ENCODE measurements at places on chromosomes 5 and 9.

- DNase-seq: no peak
Measured at GRCh38 chr5:142876817-142877216, 106.6 kb downstream of the ARHGAP26 start.

GRCh38 chr9:24624481-24624880, 78.8 kb upstream of the IZUMO3 start:
- DNase-seq: no peak

DNA sequence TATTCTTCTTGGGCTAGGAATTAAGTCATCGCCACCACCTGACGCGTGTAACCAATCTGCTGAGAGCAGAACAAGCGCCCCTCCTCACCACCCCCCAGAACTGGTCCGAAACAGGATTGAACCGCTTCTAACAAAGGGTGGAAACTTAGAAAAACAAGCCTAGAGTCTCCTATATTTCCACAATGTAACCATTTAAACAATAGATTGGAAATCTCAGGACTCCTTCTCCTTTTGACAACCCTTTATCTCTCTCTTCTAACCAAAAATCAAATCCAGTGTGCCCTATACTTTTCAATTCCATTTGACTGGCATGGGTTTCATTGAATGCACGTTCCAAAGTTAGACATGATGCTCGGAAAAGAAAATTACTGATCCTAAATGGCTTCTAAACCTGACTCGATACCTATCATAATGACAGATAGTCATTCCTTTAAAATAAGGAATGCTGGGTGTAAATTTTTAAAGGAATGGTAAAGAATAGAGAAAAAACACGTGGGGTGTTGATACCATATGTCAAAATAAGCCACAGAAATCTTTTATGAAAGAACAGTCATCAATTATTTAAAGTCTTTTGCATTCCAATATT, 1.2 kb downstream of the ARRDC3 start:
- peak; percentile 79 for DNase-seq

- DNase-seq: no peak
Measured at GRCh38 chr9:26331223-26331622, 561.4 kb downstream of the CAAP1 start.

DNA sequence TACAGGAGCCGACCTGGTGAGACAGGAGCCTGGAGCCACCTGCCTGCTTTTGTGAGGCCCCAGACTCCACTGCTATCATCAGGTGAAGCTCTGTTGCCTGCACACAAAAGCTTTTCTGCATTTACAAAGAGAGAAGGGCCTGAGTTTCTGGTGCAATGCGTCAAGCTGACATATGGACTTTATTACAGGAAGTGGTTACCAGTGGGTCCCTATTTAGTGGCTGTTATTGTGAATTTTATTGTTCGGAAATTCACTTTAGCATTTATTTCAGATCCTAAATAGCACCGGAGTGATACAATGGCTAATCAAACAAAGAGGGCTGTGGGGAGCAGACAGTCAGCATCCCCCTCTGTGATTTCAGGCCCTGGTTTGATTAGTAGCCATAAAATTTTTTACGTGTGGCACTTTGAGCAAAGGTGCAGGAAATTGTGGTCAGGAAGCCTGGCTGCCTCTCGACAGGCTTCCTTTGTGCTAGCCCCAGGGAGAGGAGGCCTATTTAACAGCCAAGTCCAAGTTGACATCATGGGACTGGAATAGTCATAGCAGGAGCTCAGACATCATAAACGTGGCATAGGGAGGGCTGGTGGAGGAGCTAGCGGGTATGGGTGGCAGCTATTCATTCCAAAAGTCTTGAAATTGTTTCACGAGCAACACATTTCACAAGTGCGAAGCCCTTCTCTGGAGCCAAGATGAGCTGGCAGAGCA, 8.4 kb downstream of the TGFBI start:
- peak; percentile 44 for DNase-seq

GRCh38 chr9:118325757-118326156, 621.6 kb downstream of the TLR4 start:
- no peak for DNase-seq

DNA sequence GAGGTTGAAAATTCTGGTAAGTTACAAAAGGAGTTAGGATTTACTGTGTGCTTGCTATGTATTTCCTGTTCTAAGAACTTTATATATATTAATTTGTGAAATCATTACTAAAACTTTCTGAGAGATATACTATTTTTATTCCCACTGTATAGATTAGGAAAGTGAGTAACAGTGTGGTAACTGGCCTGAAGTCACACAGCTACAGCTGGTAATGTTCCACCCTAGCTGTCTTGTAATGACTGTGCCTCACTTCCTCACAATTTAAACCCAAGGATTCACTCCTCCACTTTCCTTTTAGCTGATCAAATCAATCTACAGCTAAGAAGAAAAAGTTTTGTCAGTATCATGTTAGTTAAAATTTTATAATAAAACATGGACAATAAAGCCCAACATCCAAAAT, 278.8 kb downstream of the GAS1 start:
- no peak for DNase-seq

GRCh38 chr5:11334404-11334803, 569.8 kb downstream of the CTNND2 start:
- DNase-seq: no peak

DNA sequence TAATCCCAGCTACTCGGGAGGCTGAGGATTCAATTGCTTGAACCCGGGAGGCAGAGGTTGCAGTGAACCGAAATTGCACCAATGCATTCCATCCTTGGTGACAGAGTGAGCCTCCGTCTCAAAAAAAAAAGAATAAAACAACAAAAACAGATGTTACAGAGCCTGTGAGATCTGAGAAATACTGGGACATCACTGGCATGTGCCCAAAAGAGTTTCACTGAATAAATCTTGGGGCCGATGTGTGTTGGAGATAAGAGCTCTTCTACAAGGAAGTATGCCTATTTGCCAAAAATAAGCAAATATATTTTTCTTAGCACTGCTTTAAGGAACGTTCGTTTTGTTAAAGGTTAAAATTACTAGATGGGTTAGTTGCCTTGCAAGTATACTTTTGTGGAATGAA, 55.1 kb downstream of the KIAA1958 start:
- no peak for DNase-seq

- no peak for DNase-seq
Measured at GRCh38 chr5:81825237-81825636, 74.3 kb upstream of the SSBP2 start.

- DNase-seq: no peak
Measured at GRCh38 chr5:165161204-165161603, 1655.8 kb downstream of the MAT2B start.

GRCh38 chr5:97111616-97112015, 30.8 kb downstream of the LIX1 start:
- DNase-seq: no peak

DNA sequence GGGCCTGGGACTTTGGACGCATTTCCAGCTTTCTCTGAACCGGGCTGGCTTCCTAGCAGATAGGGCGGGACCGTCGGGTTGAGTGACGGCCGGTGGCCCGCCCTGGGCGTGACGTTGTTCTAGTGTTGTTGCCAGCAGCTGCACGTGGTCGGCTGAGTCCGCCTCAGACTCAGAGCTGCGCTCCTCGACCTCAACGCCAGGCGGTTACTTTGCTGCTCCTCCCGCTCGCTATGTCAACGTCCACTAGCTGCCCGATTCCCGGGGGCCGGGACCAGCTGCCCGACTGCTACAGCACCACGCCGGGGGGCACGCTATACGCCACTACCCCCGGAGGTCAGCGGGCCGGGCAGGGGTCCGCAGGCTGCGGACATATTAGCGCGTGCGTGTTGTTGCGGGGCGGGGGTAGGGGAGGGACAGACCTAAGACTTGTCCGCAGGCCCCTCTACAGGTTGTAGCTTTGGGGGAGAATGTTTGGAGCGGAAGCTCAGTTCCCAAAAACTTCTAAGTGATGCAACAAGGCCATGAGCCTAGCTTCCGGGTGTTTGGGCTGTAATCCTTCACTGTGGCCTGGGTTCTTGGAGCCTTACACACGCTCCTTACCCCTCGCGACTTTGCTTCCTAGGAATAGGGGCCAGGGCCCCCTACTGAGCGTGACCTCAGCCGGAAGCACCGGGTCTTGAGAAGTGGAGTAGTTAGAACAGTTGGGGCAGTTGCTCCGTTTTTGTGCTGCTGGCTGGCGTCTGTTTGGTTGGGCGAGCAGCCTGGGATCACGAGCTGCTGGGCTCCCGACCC, at the start of gene EIF4EBP3:
Gene EIF4EBP3 (plus strand): TSS at position 155 of the 792 bp plus-strand sequence. CDS start 76 bp downstream, at position 231.
- peak; percentile 89 for DNase-seq

Data from stimulated activated CD4-positive, alpha-beta T cell treated with anti-CD3 and anti-CD28 coated beads, Interleukin-2, amount 100 ng/mL, for 24 hours (primary cell).